ENCODE measurements at places on chromosomes 12 and 14. TPM values are rescaled to one million over a fixed set of nuclear protein-coding genes. Genes with fewer than 3 reads are reported as not detected.

DNA sequence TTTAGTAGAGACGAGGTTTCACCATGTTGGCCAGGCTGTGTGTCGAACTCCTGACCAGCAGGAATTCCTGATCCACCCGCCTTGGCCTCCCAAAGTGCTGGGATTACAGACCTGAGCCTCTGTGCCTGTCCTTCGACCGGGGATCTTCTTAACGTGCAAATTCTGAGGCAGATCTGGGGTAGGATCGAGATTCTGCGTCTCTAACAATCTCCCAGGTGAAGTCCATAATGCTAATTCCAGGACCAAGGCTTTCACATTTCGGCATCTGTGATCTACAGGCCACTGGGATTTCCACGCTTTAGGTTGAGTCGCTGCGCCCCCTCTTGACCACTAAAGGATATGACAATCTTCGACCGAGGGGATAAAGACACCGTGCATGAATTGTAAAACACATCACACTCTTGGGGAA, 24.8 kb downstream of the FOS start:
- DNase-seq, result peak; percentile 64

DNA sequence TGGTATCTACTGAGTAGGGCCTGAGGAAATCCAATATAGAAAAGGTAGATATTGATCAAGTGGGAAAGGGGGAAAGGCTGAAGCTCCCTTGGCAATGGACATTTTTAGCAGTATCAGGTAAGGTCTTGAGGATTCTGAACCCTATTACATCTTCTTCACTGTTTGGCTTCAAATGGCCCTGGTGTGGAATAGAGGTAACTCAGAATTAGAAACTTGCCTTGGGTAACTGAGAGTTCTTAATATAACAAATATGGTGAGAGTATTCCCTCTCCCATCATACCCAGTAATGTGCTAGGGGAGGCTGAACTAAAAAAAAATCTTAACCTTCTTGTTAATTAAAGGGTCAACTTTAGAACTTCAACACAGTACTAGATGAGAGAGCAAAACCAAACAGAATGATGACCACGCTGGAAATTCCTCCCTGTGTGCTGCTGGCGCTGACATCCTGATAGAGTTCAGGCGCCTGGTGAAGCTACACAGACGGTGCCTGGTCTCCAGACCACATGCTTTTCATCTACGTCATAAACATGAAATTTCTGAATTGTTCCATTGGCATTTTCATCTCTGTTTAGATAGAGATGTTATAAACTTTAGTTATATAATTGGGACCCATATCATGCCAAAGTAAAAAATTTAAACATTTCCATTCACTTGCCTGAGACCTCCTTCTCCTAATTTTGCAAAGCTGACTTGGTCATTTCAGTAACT, 128.3 kb downstream of the AKAP6 start:
- no peak for DNase-seq

- DNase-seq, result peak; percentile 91
These were observed 3.4 kb downstream of the RHOF start for GRCh38 chr12:121789800-121790728.

GRCh38 chr14:73834261-73834625, 17.4 kb upstream of the PTGR2 start:
- no peak for DNase-seq

DNA sequence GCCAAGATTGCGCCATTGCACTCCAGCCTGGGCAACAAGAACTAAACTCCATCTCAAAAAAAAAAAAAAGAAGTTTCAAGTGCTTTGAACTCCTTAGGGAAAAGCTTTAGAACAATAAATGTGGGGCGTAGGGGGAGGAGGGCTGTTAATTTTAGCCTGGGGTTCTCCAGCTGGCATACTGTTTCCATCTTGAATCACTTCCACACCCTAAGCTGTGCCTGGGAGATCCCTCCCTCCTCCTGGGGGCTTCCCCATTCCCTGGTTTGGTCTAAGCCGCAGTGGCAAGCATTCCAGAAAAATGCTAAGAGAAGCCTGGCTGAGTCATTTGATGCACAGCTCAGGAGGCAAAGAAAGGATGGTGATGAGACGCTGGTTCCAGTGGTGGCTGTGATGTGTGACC, 2.3 kb upstream of the ZNF384 start:
- peak; percentile 57 for DNase-seq

The KRT85 gene
- not detected for total RNA-seq

The NRIP2 gene
- not detected for total RNA-seq
